CD4-positive, alpha-beta T cell treated with Interleukin-15 for 4 hours (primary cell): ENCODE measurements at places on chromosomes 6 and 20.

- no peak for DNase-seq
These were observed 220.7 kb downstream of the UST start for GRCh38 chr6:148967541-148967956.

DNA sequence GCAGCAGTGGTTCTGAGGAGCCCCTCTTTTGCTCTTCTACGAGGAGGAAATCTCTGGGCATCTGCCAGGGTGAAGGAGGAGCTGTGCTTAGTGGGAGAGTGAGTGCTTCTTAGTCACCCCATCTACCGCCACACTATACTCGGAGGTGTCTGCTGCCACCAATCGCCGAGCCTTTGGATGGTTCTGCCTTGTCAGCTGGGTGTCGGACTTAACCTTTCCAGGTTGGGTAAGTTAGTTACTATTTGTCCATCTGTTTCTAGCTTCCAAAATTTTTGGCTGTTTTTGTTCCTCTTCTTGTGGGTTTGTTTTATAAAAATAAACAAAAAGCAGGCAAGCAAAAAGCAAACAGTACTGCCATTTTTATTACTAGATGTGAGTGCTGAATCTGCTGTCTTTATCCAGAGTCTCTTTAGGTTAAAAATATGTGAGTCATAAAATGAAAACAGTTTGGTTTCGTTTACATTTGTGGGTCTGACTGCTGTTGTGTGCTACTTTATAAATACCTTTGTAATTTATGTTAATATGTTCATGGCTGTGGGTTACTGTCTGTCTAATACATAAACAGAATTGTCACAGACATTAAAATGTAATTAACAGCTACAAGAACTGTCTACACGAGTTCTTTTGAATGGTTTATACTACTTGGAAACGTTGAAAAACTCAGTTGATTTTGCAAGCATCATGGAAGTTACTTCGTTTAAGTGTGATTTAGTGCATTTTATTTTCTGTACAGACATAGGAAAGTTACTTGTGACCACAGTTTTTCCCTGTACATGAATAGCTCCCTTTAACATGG is 89.2 kb downstream of the ARID1B start:
- DNase-seq = peak; percentile 30

- DNase-seq = no peak
These were observed 114.5 kb downstream of the RNGTT start for GRCh38 chr6:88848870-88849269.

DNA sequence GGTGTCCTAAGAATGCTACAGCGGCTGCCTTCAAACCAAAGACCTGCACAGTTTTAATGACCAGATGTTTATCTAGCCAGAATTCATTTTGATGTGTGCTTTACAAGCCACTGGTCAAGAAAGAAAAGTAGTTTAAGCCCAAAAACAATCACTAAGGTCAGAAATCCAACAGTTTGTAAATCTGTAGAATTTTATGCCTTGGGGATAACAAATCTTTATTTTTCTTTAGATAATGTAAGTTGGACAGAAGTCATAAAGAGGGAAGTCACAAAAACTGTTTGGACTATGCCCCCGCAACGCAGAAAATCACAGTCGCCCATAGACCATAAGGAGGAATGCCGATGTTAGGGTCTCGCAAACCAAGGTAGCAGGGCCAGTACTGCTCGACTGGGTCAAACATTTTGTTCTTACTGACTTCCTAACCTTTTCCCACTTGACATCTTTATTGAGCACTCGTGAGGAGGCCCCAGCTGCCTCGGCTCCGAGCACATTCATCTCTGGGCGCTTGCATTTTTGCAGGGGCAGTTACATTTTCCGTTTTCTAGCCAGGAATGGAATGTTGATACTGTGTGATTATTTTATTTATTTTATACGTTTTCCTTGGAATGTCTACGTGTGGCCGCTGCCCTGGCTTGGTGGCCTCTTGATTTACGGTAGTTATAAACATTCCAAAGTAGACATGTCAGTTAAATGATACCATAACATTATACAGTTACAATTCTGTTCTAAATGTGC is 56.7 kb upstream of the APCDD1L start:
- no peak for DNase-seq

- DNase-seq = no peak
These were observed 6.0 kb downstream of the CST2 start for GRCh38 chr20:23820493-23820892.

GRCh38 chr20:63594043-63594561 is 20.1 kb upstream of the HELZ2 start:
- DNase-seq = no peak

GRCh38 chr6:97364327-97364726 is 81.3 kb upstream of the MMS22L start:
- DNase-seq = no peak

- DNase-seq = no peak
These were observed 65.7 kb upstream of the DUSP22 start for GRCh38 chr6:226516-227073.

DNA sequence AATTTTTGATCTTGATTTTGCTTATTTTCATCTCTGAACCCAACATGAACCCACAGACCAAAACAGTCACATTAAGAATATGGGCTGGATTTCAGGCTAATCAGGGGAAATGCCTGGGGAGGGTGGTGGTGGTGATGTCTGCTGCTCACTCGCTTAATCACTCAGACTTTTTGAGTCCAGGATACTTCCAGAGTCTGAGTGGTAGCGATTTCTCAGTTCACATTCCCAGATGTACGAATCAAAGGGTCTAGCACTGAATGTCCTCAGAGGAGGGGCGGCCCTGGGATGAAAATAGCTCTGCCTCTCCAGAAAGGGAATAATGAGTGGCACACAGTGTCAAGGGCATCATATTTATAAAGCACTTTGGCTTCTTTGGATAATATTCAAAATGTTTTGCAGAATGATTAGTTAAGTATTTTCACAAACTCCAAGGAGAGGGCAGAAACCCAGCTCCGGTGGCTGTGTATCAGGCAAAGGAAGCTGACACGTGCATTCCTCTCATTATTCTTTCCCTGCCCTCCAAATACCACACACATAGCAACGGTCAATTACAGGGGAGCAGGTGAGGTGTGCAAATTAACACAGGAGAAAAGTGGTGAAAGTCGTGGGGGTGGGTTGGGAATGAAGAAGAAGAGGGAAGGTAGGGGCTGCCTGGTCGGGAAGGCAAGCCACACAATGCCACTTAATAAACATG is 345.2 kb upstream of the RSPO3 start:
- DNase-seq = no peak

GRCh38 chr20:13758884-13759283 is 25.8 kb downstream of the ESF1 start:
- no peak for DNase-seq

- DNase-seq = no peak
These were observed 148.5 kb downstream of the SYNDIG1 start for GRCh38 chr20:24617757-24618450.

- DNase-seq = no peak
These were observed 143.6 kb upstream of the JARID2 start for GRCh38 chr6:15102241-15102640.

DNA sequence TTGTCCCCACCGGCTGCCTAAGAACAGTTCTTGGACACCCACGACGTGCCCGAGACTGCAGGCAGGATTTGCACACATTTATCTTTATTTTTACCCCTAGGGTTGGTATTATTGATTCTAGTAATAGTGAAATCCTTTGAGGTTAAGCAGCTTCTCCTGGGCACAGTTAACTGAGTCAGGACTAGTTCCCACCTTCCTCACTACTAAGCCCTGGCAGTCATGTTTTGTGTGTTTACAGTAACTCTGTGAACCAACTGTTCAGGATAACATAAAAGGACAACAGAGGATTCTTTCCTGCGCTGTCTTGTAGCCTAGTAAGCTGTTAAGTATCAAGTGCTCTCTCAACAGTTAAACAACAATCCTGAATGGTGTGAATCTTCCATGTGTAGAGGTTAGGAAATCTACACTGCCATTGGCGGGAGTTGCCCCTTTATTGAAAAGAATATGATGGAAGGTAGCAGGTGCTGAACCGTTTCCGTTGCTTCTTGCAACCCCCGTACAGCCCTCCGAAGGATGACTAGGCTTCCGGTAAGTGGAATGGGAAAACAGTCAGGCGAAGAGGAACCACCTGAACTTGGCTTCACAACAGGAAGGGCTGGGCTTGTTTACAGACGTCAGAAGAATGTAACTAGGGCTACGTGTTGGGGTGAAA is 979 bp upstream of the SOD2 start:
- peak; percentile 60 for DNase-seq

- no peak for DNase-seq
These were observed 14.2 kb upstream of the FOXC1 start for GRCh38 chr6:1595271-1596087.

GRCh38 chr6:34773916-34774315 is 16.6 kb downstream of the SNRPC start:
- DNase-seq = no peak

DNA sequence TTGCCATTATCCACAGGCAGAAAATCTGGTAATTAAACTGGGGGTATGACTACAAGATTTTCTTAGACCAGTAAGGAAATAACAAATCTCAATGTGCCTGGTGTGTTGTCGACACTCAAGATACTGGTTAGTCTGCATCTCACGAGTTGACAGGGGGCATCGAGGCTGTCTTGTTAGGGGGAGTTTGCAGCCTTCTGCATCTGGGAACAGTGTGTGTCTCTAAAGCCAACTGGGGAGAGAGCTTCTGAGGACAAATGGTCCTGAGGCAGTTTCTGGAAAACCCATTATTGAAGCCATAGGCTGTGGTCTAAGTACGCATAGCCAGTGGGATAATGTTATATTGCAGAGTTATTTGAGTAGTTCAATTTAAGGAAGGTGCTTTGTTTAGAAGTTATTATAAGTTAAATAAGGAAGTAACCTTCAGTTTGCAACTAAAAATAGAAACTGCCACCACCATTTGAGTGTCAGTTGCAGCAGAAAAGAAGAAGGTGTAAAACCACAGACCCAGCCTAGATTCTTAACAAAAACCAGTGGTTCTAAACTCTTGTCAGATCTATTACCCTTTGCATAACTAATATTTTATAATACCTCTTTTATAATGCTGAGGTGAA is 15.4 kb upstream of the MAPK13 start:
- peak; percentile 37 for DNase-seq

GRCh38 chr6:105321728-105322127 is 81.2 kb downstream of the PREP start:
- DNase-seq = no peak

- DNase-seq = no peak
These were observed 200.3 kb upstream of the SIM1 start for GRCh38 chr6:100665041-100665380.

DNA sequence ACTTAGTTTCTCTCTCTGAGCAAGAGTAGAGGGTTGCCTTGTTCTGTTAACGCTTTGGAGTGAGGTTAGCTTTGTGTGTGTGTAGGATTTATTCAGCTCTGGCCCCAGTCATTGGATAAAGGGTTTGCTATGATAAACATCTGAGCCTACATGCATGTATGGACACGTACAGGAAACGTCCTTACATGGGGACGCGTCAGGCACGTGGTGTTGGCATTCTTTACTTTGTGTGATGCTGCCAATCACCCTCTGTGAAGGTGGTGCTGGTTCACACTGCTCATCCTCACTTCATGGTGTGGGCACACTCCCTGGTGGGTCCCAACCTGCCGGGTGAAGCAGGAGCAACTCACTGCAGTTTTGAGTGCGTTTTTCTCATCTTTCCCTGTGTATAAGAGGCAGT is 53.4 kb upstream of the CD93 start:
- DNase-seq = no peak

- DNase-seq = no peak
These were observed 5.3 kb upstream of the GUCA1B start for GRCh38 chr6:42200035-42200434.

GRCh38 chr6:113219783-113220182 is 637.4 kb upstream of the MARCKS start:
- DNase-seq = no peak

DNA sequence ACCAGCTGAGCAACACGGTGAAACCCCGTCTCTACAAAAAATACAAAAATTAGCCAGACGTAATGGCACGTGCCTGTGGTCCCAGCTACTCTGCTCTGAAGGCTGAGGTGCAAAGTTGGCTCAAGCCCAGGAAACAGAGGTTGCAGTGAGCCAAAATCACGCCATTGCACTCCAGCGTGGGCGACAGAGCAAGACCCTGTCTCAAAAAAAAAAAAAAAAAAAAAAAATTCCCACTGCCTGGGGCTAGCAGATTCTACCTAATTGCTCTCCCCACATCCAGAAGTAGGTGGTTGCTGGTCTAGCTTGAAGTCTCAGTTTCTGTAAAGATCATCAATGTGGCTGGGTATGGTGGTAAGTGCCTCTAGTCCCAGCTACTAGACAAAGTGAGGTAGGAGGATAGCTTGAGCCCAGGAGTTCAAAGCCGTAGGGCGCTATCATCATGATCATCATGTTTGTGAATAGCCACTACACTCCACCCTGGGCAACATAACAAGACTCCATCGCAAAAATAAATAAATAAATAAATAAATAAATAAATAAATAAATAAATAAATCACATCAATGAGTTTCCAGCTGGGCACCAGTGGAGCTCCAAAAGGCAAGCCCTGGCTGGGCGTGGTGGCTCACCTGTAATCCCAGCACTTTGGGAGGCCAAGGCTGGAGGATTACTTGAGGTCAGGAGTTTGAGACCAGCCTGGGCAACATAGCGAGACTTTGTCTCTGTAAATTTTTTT is 6.3 kb upstream of the AP5S1 start:
- no peak for DNase-seq

DNA sequence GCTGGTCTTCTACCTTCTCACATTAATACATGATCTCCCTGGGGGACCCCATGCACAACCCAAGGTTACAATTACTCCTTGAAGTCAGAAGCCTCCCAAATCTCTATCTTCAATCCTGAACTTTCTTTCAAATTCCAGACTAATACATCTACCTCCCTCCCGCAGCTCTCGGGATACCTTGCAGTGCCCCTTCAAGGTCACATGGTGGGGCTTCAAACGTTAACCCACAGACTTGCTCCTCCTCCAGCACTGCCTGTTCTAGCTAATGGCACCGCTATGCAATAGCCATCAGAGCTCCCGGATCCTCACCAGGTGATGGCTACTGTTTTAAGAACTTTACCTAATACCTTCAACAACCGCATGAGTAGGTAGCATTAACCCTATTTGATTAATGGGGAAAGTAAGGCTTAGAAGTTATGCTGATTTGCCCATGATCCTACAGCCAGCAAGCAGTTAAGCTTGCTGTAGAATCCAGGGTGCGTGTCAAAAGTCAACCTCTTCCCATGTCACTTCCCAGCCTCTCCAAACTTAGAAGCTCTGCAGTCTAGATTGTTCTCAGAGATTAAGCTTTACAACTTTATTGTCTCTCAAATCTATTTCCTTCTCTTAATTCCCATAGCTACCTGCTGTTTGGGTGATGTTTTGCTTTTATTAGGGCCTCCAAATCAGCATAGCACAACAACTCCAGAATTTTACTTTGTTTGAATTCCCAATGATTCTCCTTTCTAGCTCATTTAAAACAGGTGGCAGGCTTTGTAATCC is 44.7 kb downstream of the PLAGL1 start:
- no peak for DNase-seq

- DNase-seq = no peak
These were observed 192.3 kb upstream of the MANEA start for GRCh38 chr6:95384988-95385387.

DNA sequence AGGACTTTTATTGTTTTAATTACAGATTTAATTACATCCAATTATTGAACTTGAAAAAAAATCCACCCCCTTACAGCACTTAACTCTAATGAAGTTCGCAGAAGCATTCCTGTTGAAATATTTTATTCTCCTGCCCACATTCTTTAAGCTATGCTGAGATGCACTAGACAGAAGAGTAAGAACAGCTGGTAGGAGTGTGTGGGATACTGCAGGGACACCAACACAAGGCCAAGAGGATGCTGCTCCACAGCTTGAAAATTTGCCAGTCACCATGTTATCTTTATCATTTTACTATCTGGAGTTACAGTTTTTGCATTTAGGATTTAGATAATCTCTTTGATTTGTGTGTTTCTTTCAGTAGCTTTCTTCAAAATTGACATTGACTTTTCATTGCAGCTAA is 180.7 kb downstream of the EPHA7 start:
- no peak for DNase-seq

- no peak for DNase-seq
These were observed 71.9 kb upstream of the CNR1 start for GRCh38 chr6:88238065-88238464.
